Femur (tissue), 1 donor: ENCODE measurements at places on chromosomes 3 and 15.

DNA sequence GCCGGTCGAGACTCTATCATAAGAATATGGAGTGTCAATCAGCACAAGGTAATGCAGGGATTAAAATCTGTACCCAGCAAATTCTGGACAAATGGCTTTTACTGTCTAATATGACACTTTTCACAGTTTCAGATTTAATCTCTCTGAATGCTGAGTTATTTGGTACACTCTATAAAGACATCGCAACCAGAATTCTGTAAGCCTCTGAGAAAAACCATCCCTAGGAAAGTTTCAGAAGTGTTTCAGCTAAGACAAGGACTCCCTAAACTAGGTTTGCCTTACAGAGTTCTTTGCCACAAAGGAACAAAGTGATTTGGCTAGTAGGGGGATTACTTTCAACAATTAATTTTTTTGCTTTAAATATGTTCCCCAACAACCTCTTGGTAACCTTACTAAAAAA, 11.3 kb downstream of the WDR48 start:
- DNase-seq, result no peak

DNA sequence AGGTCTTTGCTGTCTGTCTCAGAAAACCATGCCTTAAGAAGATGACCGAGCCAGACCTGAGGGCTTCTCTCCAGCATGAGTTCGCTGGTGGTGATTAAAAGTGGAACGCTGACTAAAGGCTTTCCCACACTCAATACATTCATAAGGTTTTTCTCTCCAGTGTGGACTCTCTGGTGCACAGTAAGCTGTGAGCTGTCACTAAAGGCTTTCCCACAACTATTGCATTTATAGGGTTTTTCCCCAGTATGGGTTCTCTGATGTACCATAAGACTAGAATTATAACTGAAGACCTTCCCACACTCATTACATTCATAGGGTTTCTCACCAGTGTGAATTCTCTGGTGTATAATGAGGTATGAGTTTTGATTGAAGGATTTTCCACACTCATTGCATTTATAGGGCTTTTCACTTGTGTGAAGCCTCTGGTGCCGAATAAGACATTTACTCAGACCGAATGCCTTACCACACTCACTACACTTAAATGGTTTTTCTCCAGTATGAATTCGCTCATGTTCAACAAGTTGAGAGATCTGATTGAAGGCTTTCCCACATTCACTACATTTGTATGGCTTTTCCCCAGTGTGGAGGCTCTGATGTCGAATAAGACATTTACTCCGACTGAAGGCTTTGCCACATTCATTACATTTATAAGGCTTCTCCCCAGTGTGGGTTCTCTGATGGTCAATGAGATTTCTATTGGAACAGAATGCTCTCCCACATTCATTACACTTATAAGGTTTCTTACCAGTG, 21.9 kb upstream of the ZNF445 start:
- no peak for DNase-seq

DNA sequence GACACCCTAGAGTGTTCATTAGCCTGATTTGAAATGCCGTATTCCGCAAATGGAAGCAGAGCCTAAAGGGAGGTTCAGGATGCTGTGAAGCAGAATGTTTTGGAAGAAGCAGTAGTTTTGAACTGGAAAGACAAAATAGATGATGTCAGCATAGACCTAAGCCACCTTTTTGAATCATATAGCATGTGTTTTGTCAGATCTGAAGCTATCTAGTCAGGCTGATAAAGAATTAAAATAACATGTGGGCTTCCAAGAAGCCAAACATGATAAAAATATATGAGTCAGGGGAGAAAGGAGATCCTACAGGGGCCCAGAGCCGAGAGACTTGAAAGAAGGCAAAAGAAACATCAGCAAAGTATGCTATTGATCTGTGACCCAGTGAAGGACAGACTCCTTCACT, 47.2 kb upstream of the RASA2 start:
- DNase-seq, result no peak

DNA sequence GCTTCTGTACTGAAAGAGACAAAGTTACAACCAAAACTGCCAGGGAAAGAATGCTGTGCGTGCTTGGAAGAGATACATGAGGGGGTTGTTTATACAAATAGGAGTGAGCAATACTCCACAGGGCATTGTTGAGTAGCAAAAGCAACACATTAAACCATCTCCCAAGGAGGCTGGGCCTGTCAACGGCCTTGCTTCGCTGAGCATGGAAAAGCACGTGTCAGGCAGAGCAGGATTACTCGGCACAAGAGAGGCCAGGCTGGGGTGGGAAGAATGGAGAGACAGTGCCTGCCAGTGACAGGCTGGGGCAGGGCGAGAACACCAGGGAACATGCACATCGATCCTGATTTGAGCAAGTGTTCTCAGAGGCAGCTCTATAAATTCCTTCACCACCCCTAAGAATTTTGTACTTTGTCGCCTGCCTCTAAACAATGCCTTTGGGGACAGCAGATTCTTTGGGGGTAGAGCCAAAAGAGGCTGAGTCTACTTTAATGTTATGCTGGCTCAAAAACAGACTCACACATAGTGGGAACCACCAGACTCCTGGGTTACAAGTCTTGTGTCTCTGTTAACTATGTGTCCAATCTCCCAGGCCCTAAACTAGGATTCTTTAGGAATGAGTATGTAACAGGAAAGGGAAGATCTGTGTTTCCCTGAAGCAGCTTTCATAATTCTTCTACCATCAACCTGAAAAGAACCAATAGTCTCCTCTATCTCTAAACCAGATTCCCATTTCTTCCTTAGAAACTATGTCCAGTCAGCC, 67.2 kb downstream of the LIPC start:
- no peak for DNase-seq

DNA sequence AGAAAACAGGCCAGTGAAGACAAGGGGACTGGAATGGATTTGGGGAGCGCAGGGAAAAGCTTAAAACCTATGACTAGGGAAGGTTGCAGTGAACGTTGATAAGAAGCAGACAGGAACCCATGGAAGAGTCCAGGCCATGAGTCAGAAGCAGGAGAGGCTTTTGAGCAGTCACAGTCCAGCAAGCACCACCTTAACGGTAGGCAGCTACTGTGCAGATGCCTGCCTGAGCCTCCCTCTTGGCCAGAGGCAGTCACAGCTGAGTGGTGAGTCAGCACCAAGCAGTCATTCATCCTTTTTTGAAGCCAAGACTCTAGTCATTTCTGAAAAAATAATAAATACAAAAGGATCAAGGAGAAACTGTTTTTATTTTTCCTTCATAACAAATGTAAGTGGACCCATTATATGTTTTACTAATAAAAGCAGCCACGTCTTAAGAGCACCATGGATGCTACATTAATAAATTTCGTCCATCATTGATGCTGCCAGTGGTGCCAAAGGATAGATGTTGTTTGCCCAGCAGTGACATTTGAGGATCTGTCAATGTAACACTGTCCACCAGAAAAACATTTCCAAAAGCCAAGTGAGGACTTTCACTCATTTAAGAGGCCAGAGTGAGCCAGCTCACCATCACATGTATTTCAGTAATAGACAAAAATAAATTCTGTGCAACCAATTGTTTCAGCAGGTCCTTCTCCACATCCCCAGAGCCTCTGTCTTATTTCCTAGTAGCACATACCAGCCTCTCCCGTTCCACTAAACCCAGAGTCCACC, 42.1 kb upstream of the ACTC1 start:
- DNase-seq, result no peak

GRCh38 chr15:70420086-70420947, 322.6 kb upstream of the TLE3 start:
- DNase-seq, result no peak

GRCh38 chr15:77838595-77838994, 205.9 kb upstream of the LINGO1 start:
- no peak for DNase-seq

DNA sequence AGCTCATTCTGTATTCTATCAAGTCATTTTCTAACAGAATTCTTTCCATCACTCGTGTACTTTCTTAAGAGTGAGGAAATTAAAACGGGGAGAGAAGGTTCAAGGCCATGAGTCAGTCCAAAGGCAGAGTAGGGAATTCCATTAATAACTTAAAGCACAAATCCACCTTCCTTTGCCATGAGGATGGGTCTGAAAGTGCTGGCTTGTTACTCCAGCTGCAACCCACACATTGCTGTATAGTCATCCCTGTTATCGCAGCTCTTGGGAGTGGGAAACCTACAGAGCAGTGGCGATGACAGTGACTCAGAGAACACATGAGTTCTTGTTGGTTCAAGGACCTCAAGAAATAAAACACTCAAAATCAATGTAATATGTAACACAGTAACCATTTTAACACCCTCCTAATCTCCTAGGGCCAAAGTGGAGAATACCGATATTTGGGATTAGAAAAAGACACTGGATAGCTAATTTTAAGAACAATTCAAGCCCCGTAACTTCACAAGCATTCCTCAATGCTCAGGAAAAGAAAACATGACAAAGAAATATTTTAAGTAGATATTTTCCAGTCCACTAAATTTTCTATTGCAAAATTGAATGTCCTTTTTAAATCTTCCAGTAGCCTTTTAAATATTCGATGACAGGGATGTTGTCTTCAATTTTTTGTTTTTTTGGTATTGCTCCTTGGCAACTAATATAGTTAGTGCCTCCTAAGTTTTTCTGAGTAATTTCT, 179.9 kb upstream of the THBS1 start:
- DNase-seq, result no peak

DNA sequence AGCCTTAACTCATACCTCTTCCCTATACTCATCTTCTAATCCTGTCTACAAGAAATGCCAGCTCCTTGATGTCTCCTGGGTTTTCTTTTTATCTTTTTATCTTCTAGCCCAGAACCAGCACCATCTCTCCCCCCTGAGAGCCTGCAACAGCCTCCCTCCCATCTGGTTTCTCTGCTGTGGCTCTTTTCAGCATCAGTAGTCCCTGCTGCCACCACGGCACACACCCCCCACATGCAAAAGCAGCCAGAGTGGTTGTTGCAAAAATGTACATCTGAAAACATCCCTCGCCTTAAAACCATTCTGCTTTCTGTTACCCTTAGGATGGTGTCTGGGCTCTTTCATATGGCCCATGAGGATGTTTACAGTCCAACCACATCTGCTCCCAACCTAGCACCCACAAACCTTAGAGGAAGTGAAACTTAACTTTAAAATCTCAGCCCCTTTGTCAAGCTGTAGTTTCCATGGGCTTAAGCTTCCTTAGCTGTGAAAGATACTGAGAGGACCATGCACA, 775 bp downstream of the TTC21A start:
- DNase-seq, result no peak

DNA sequence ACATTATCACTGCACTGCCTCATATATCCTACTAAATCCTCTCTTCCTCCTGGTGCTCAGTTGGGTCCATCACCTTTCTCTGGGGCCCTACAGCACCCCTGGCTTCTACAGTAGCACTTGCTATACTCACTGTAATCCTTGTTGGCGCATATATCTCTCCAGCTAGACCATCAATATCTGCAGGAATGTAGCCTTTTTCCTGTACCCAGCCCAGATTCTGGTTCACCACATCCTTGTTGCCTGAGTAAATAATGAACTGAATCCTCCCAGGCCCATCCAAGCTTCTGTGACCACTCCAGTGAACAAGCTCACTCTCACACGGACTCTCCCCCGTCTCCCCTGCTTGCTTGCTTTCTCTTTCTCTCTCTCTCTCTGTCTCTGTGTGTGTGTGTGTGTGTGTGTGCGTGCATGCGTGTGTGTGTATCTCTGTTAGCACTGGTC, 62.5 kb upstream of the LIPC start:
- DNase-seq, result peak; percentile 55

GRCh38 chr3:170864525-170865208, 5.3 kb downstream of the RPL22L1 start:
- DNase-seq, result no peak

- peak; percentile 37 for DNase-seq
Observed at GRCh38 chr15:69141286-69141701, 19.1 kb upstream of the GLCE start.

DNA sequence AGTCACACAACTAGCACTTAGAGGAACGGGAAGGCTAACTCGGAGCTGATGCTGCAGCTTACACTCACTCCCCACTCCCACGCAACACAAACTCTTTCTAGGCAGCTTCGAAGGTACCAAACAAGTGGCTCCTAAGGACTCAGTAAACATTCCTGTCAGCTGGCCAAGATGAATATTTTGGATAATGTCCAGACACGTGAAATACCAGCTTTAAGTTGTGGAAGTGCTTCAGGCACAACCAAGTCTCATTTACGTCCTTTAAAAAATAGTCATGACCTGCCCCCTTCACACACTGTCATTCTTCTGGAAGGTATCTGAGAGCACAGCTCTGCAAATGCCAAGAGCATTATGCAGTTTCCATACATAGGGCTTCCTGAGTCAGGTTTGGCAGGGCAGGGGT, 1005.9 kb upstream of the CFAP20DC start:
- DNase-seq, result no peak

- DNase-seq, result no peak
Observed at GRCh38 chr15:57827021-57827420, 120.5 kb downstream of the POLR2M start.

DNA sequence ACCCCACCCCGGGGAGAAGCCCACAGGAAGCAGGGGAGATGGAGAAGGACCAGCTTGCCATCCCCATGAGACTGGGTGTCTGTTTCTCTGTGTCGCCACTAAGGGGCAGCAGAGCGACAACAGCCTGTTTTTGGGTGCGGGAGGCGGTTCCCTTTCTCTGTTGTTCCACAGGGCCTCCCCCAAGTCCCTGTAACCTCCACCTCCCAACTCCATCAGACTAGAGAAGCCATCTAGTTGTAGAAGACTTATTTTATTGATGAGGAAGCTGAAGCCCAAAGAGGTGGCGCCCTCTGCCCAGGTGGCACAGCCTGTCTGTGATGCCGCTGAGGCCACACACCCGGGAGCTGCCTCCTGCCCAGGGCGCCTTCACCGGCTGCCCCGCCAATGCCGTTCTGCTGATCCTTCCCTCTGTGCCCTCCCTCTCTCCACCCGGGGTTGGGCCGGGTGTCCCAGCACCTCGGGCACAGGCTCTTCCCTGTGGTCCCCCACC, 3.9 kb upstream of the CCDC9B start:
- no peak for DNase-seq

- peak; percentile 69 for DNase-seq
Observed at GRCh38 chr3:168094877-168095610, 680 bp downstream of the GOLIM4 start.

DNA sequence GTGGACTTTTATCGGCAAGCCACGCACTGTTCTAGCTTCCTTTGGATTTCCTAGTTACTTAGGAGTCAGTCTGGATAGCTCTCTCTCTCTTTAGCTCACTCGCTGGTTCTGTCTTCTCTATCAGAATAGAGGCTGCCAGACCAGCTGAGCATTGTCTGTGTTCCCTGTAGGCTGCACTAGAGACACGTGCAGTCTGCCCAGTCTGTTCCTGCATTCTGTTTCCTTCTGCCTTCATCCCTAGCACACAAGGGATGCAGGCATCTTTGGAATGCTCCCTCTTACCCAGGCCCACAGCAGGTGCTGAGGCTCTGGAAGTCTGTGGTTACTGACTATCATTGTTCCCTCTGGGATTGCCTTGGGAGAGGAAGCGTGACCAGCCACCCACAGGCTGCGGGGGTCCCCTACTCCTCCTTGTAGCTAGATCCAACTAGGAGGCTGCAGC, 322.8 kb downstream of the ZNF621 start:
- peak; percentile 70 for DNase-seq

DNA sequence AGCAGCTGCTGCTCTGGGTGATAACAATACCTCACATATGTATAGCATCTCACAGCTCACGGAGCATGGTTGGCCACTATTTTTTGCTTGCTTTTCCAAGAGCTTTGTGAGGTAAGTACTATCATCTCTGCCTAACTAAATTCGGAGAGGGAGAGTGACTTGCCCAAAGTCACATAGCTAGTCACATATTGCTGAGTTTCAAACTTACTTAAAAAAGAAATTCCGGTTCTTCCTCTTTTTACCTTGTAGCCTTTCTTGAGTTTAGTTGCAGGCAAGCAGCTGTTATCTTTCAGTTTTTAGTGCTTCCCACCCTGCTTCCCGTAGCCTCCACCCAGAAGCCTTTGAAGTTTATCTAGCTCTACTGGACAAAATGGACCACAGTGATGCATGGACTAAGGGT, 309.2 kb downstream of the PDCD6IP start:
- DNase-seq, result no peak
